ENCODE measurements at places on chromosomes 6 and 20.

DNA sequence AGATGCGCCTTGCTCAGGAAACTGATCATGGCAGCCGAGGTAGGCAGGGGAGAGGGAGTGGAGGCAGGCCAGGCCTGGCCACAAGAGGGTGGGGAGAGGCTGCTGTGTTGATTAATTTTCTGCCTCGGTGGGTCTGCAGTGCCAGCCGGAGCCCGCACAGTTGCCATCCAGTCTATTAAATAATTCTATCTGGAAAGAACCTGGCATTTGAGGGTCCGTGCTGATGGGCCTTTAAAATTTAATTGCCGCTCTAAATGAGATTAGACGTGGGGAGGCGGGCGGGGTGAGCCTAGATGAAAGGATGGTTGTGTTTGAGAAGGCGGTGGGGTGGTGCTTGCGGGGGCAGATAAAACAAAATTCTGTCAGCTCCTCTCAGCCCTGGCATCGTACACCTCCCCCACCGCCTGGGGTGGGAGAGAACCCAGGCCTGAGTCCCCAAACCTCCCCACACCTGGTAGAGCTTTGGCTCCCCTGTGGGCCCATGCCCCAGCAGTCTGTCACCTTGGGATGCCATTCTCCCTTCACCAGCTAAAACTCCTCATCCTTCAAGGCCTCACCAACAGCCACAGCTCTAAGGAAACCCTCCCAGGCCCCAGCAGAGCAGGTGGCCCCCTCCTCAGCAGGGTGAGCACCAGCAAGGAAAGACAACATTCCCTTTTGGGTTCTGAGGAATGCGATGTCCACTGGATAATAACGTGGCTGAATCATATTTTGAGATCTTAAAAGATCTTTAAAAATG, 167.3 kb downstream of the GRM4 start:
- no peak for DNase-seq

DNA sequence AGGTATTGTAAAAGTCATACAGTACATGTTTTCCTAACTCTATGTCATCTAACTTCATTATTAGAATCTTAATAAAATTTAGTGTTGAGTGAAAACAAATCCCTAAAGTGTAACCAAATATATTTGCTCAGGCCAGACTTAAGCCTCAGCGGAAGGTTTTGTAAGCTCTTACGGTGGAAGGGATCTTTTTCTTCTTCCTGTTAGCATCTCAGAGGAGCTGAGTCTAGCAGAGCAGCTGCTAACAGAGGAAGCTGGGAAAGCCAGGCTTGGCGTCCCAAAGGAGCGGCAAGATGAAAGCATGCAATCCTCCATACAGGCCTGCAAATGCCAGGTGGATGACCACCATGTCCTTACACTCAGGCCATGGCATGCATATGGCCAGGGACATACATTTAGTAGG, 72.4 kb downstream of the ADTRP start:
- DNase-seq, result no peak

GRCh38 chr6:54112151-54112650, 958 bp downstream of the MLIP start:
- no peak for DNase-seq

DNA sequence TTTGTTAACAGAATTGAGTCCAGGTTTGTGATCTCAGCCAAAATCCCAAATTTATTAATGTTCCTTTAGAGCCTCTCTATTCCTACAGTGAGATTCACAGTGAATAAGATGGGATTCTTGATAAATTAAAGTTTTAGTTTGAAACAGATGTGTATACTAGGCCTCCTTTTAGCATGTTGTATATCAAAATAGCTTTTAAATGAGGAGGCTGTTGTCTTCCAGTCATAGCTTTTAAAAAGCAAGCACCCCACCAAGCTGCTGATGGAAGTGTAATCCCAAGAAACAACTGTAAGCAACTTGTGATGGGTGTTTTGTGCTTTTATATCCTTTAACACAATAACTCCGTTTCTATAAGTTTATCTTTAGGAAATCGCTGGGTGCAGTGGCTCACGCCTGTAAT, 7.0 kb downstream of the GTF2H5 start:
- no peak for DNase-seq

DNA sequence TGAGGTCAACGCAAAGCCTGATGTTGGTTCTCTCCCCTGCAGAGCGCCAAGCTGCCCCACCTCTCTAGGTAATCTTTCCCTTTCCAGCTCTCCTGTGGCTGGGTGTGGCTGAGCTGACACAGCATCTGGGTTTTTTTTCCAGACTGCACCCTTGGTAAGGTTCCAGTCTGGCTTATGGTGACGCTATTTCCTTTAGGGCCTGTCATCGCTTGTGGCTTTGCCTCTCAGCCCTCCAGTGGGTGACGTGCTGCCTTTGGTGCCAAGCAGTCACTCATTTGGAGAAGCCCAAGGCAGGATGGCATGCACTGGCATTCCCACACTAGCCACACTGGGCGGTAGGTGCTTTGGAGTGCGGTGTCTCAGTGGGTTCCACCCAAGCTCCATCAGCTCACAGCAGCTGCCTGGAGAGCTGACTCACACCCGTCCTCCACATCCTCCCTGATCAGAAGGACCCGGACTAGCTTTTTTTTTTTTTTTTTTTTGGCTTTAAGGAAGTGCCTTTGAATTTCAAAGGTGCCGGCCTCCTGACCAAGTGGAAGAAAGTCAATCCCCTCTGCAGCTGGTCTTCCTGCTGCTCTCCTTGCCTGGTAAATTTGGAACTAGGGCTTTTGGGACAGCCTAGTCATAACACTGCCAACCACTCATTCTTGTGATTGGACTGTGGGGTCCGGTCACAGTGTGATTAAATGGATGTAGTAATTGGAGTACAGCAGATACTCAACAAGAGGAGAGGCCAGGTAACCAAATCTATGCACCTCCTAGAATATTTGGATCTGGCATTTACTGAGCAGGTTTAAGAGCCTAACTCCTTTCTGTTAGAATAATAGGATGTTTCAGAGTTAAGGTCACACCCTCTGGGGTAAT, 153.6 kb downstream of the CD83 start:
- DNase-seq, result no peak

GRCh38 chr6:131652472-131652871, 15.4 kb downstream of the ENPP3 start:
- DNase-seq, result no peak

DNA sequence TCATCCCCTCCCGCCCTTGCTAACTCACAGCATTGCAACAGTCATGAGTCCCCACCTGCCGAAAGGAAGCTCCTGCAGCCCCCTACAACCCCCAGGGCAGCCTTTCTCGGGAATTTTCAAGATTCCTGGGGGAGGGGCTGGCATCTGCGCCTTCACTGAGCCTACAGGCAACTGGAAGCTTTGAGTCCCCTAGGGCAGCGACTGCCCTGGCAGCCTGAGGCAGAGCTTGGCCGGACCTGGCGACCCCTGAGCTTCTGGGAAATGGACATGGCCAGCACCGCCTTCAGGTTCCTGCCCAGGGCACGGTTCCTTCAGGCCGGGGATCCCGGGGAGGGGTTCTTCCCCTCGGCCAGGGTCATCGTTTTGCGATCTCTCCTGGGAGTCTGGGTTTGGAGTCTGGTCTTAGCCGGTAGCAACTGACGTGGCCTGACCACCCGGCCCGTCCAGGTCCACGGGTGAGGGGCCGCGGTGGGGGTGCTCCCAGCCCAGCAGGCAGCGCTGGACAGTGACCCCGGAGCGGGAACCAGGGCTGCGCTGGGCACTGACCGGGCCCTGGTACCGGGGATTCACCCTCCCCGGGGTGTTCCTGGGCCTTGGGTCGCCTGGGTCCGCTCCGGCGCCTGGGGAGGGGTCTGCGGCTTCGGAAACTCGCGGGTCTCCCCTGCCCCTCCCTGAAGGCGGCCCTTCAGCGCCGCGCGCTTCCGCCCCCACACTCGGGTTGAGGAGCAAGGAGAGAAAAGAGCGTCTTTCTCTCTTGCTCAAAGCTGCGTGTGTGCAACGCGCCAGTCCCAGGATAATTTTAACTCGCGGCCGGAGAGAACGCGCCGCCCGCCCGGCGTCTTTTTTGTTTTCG, 593 bp upstream of the COL9A3 start:
- DNase-seq, result no peak

DNA sequence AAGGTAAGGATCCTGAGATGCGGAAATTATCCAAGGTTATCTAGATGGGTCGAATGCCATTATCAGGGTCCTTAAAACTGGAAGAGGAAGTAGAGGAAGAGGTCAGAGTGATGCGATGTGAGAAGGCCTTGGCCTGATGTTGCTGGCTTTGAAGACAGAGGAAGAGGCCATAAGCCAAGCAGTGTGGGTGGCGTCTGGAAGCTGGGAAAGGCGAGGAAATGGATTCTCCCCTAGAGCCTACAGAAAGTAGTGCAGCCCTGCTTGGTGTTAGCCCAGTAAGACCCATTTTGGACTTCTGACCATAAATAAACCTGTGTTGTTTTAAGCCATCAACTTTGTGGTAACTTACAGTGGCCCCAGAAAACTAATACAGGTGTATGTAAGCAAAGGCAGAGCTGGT, 2.0 kb downstream of the SRXN1 start:
- DNase-seq, result no peak

DNA sequence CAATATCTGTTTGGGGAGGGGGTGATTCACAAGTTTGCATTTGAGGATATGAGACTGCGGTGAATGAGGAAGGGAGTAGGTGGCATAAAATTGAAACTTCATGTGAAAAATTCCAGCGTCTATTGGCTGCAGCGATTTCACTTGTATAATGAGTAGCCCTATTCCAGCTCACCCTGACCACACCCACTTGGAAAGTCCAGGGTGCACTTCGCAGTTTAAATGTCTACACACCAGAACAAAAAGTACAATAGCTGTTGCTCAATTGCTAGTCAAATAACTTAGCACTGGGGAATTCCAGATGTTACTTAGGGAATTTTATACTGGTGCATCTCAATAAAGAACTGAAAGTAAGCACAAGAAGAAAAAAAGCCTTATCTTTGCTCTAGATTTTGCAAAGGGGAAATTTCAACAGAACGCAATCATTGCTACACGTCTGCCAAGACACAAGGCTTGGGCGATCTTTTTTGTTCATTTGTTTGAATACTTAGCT, 6.3 kb downstream of the TNFAIP3 start:
- DNase-seq, result no peak

DNA sequence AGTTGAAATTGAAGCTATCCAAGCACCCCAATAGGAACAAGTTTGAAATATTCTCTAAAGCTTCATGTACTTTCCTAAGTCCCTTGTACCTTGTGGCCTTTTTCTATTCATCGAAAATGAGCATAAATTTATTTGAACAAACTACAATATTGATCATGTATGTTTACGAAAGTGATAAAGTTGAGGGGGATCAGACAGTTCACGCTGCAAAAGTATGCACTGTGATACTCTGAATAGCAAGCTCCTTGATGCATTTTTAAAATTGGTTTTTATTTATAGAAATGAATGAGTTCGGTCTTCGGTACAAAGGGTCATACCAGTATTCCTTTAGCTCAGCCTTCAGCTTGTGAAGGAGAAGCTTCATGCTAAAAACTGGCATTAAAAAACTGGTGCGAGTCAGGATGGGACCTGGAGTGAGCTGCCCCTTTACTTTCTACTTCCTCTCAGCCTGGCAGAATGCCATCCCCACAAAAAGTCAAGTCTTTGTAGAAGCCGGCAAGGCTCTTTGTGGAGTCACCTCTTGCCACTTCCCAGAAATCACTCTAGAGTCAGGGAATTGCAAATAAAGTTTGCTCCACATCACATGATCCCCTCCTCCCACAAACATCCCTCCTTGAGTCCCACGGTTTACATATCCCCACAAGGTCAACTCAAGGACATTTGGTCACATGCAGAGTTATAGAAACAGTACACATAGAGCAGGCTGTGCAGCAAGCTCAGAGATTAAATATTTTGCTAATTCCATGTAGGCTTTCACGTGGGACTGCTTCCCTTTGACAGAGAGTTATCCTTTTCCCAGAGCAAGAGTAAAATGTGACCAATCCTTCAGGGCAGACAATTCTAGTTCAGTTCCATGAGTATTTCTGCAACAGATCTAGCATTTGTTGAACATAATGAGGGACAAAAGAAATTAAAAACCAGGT, 34.6 kb upstream of the ADGRF1 start:
- DNase-seq, result no peak

GRCh38 chr6:6844530-6844929, 256.0 kb downstream of the LY86 start:
- no peak for DNase-seq

DNA sequence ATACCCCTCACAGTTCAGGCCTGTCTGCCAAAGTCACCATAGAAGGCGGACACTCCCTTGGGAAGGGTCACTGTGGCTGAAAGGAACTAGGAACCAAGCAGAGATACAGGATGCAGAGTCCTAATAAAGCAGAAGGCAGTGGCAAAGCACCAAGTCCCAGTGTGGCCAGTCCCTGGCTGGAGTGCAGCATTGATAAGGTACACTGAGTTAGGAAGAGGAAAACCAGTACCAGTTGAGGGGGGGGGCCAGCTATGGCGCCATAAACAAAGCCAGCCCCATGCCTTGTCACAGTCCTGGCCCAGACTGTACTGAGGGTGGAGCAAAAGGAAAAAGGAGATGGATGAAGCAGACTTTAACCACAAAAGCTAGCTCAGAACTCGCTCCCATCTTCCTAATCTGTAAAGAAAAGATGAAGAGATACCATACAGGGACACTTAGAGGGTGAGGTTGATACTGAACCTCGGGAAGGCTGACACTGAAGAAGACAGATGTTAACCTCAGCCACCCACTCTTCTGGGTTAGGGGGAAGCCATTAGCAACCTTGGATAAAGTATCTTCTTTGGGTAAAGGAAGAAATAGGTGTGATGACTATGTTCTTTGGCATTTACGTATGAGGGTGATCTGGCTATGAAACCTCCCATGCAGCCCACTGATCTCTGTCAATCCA, 7.8 kb downstream of the ABHD12 start:
- DNase-seq, result no peak

DNA sequence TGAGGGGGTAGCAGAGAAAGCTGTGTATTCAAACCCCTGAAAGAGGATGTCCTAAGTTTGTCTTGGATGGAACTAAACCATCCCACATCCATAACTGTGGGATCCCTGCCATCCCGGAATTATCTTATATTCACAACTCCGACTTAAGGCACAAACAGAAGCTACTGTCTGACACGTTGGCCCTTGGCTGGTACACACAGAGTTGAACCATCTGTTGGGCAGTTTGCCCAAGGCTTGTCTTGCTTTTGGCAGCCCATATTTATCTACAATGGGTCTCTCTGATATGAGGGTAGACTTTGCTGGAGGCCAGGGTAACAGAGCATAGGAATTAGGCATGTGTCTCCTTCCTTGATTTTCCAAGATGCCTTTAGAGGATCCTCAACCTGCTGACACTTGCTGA, 116.6 kb upstream of the PROKR2 start:
- no peak for DNase-seq

DNA sequence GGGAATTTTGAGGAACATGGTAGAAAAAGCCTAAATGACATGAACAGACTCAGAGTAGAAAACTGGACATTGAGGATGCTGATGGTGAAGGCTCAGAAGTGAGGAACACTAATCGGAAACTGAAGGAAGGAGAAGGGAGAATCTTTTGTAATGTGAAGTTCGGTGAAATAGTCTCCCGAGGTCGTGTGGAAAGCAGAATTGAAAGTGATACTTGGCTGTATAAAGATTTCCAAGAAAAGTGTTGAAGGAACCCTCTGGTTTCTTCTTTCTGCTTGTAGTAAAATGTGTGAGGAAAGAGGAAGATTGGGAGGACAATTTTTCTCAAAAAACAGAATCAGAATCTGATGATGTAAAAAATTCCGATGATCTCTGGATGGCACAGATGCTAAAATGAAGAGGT, 115.4 kb downstream of the LAMP5 start:
- no peak for DNase-seq

GRCh38 chr20:6956574-6956973, 189.1 kb downstream of the BMP2 start:
- DNase-seq, result no peak

GRCh38 chr6:524803-525202, 132.1 kb downstream of the HUS1B start:
- no peak for DNase-seq
